Stimulated activated CD8-positive, alpha-beta memory T cell treated with anti-CD3 and anti-CD28 coated beads, Interleukin-4, amount 100 ng/mL, for 24 hours (primary cell): ENCODE measurements at places on chromosomes 3 and 15.

DNA sequence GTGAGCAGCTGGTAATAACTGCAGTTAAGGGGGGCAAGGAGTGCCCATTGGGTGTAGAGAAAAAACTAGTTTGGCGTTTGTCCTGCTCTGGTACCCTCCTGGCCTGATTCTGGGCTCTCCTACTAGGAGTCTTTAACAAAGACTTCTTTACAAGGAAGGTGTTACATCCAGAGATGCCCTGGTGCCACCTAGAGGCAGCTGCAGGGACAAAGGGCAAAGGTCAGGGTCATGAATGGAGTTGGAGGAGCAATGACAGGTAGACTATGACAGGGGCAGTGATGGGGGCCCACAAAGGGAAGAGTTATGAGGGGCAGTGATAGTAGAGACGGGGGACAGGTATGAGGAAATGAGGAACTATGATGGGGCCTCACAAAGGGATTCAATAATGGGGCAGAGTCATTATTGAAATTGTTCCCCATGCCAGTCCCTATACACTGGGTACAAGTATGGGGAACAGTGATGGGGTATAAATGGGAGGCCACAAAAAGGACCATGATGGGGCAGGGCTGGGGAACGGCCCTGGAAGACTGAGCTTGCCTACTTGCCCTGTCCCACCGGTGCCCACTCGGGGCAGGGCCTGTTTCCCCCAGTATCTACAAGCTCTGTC, 7.9 kb downstream of the CCDC71 start:
- no peak for DNase-seq

DNA sequence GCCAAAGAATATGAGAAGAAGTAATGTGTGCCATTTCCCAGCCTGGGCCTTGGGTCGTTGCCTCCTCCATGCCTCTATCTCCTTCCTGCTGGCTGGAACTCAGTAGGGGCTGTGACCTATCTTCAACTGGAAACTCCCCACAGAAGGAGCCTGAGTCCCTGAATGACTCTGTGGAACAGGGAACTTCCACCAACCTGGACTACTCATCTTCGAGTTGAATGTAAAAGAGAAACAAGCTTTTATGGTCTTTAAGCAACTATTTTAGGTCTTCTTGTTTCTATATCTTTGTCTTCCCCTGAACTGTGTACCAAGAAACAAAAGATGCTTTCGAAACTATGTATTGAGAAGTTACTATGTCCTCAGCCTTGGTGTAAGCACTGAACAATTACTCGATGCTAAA, 355.3 kb upstream of the NR2F2 start:
- no peak for DNase-seq

GRCh38 chr15:31264559-31265089, 62.0 kb upstream of the KLF13 start:
- no peak for DNase-seq

DNA sequence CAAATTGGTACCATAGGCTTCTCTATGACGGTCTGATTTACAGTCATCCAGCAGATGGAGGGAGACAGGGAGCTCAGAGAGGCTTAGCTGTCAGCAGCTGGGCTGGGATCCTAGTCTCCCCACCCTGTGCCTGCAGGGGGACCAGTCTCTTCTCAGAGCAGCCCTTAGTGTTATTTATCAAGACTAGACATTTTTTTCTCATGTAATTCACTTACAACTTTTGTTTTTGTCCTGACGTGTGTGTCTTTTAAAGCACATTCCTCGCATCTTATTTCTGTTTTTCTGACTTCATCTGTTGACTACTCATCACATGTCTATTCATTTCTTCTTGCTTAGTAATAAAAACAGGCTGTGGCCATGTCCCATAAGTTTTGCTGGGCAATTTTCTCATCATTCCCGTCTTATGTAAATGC, 116.1 kb downstream of the KLF13 start:
- DNase-seq = no peak

GRCh38 chr15:58125333-58125732, 12.8 kb upstream of the AQP9 start:
- no peak for DNase-seq

DNA sequence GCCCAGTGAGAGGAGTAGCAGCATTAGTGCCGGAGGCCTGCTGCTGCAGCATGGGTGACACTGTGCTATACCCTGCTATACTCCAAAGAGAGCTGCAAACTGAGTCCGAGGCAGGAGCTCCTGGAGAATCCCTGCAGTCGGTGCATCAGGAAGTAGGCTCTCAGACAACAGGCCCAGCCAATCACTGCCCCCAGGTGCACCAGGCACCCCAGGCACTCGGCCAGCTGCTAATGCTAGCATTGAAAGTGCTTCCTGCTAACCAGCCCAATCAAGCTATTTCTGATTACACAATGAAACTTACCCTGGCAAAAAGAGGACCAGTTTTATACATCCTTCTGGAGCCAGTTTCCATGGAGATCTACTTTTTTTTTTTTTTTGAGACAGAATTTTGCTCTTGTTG, 45.6 kb upstream of the IREB2 start:
- no peak for DNase-seq

DNA sequence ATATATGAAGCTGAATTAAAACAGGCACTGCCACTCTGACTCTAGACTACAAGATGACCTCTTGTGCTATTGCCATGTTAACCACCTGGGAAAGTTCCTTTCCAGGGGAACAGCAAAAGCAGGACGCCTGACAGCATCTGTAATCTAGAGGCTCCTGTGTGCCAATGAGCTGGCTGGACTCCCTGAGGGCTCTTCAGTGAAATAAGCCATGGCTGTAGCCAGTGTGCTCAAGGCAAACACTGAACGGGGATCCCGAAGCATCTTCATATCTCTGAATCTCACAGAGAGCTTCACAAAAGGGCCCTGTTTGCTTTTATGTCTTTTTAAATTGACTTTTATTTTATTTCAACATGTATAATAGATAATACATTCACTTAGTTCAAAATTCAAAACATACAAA, 57.2 kb downstream of the BFSP2 start:
- no peak for DNase-seq

DNA sequence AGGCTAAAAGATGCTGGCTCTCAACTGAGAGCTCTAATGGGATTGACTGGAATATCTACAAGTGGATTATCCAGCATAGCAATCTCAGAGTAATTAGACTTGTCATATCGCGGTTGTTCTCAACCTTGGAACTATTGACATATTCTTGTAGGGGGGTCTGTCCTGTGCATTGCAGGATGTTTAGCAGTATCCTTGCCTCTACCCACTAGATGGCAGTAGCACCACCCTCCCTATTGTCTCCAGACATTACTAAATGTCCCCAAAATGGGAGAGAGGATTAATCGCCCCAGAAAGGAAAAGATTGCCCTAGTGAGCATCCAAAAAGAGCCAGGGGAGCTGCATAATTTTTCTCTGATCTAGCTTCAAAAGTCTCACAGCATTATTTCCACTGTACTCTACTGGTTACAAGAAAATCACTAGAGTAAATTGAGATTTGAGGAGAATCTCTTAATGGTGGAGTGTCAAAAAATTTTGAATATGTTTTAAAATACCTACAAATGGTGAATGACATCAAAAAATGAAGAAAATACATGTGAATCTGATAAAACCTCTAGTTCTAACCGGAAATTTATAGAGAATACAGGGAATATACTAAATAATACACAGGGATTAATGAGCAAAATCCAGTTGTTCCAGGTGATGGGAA, 388.2 kb upstream of the AGTR1 start:
- no peak for DNase-seq

GRCh38 chr3:14532691-14533456, 7.3 kb downstream of the GRIP2 start:
- no peak for DNase-seq

GRCh38 chr3:98777801-98778220, 14.7 kb downstream of the ST3GAL6 start:
- no peak for DNase-seq

DNA sequence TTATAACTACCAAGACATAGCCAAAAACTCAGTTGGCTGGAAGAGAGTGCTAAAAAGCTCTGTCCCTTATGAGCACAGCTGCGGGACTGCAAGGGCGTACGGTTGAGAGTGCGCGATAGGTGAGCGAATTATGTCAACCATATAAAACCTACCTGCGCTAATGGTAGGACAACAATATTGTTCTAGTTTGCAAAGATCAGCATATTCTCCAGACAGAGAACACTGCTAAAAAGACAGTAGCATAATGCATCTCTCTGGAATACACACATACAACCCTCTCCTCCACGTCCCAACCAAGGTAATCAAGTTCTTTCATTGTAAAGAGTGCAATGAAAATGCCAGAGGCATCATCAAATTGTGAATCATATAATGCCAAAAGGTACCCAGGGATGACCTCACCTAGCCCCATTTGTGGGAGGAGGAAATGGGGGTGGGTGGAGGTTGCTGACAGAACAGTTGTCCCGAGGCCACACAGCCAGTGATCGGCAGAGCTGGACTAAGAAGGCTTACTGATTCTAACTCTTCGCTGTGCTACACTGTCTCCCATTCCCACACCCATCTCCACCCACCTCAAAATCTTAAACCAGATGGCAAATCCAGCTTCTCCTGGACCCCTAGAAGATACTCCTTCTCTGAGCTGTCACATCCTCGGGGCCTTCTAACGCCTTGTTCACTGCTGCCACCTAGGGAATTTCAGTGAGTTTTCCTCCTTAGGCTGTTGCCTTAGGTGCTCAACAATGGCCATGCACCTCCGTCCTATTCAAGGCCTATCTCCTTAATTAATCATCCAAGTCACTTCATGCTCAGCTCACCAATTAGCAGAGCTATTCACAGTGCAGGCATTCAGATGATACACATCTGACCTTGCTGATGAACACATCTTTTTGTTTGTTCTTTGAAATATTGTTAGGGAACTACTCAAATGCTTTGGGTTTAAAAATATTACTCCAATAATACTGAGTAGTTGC, 60.7 kb downstream of the RPL22L1 start:
- DNase-seq = no peak

DNA sequence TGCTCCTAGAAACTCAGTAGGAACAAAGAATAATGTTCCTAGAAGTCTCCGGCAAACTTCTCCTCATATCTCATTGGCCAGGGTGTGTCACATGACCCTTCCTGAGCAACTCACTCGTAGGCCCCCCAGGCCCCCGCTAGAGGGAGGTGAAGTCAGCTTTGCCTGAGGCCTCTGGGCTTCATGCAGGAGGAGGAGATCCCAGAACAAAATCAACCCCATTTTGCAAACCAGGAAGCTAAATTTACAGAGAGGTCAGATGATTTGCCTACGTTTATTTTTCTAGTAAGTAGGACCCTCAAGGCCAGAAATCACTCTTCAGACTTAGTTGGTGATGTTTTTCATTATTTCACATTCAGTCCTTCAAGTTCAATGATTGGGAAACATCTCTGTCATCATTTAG, 99.1 kb downstream of the SSR3 start:
- DNase-seq = no peak

- DNase-seq = no peak
Measured at GRCh38 chr3:181561139-181562031, 150.3 kb upstream of the SOX2 start.

DNA sequence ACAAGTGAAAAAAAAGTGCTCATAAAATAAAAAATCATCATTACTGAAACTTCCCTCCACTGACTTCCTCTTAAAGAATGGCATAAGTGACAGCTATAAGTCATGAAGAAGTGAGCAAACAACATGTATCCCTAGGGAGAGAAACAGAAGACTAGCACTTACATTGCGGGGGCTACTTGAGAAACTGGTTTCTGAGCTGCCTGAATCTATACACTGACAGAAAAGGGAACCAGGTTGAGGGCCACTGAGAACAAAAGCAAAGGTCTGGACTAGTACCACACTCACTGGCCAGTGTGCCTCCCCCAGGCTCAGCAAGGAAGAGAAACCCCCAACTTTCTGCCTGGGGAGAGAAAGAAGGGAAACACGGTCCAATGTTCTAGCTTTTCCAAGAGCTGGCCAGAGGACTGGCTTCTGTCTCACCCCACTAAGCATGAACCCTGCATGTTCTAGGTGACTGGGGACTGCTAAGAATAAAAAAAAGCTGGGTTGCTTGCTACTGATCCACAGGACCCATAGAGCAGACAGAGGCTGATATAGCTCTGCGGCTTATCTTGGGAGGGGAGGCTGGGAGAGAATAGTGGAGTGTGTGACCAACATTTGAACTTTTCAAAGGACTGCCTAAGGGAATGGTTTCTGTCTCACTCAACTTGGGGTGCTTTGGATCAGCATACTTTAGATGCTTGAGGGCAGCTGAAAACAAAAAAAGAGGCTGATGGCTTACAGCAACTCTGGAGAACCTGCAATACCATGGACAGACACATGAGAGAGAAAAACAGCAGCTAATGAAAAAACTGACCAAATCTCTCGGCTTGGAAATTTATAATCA, 8.1 kb downstream of the RAD18 start:
- no peak for DNase-seq

GRCh38 chr3:56624725-56625124, 58.3 kb downstream of the TASOR start:
- no peak for DNase-seq

GRCh38 chr15:63915873-63916771, 82.4 kb upstream of the HERC1 start:
- DNase-seq = no peak

GRCh38 chr3:53215816-53216215, 40.0 kb downstream of the TKT start:
- DNase-seq = no peak

GRCh38 chr3:49563040-49563578, 8.8 kb downstream of the BSN start:
- no peak for DNase-seq

DNA sequence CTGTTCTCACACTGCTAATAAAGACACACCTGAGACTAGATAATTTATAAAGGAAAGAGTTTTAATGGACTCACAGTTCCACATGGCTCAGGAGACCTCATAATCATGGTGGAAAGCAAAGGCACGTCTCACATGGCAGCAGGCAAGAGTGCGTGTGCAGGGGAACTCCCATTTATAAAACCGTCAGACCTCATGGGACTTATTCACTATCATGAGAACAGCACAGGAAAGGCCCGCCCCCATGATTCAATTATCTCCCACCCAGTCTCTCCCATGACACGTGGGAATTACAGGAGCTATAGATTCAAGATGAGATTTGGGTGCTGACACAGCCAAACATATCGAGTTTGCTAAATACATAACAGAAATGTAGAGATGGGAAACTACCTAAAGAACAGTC, 39.5 kb upstream of the DGKG start:
- DNase-seq = no peak

- no peak for DNase-seq
Measured at GRCh38 chr3:155880286-155880685, 9.8 kb downstream of the GMPS start.

- no peak for DNase-seq
Measured at GRCh38 chr3:108713816-108714215, 43.4 kb downstream of the RETNLB start.

DNA sequence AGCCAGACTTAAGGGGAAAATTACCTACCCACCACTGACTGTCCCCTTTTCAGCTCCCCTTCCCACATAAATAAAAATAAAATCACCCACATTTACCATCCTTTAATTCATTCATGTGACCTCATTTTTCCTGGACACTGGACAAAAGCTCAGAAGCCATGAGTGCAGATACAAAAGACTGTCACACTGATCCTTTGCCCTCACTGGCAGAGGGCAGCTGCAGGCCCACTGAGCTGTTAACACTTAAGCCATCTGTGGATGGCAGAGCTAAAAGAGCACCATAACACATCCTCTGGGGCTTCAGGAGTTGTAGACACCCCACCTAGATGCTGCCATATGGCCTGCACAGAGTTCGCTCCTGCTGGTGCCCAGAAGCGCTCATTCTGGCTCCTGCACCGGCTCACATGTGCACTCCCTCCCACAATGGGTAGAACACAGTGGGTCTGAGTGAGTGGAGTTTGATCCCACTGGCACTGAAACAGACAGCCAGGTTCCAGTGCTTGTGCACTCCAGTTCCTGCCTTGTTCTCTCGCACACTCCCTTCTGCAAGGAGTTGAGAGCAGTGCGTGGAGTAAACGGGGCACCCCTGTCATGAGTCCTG, 38.8 kb downstream of the EDC3 start:
- no peak for DNase-seq

- DNase-seq = no peak
Measured at GRCh38 chr15:47961401-47962090, 159.2 kb upstream of the SLC24A5 start.
